IMR-90 (cell line): ENCODE measurements at places on chromosomes 4 and X.

GRCh38 chr4:23822181-23822580 is 67.7 kb downstream of the PPARGC1A start:
- no peaks in the 10 kb centered on the region for H3K27me3 ChIP-seq
- no peak overlapping the region for H3K4me3 ChIP-seq
- peaks cover 11% of the 10 kb centered on the region for H3K4me1 ChIP-seq
- H3K36me3 ChIP-seq, result no peaks in the 10 kb centered on the region

- H3K27ac ChIP-seq, result peak overlapping the region; percentile 79
- H3K36me3 ChIP-seq, result no peaks in the 10 kb centered on the region
- H3K27me3 ChIP-seq, result no peaks in the 10 kb centered on the region
- peak; percentile 89 for DNase-seq
- H3K4me1 ChIP-seq, result peaks cover 3% of the 10 kb centered on the region
These were observed 14.5 kb downstream of the AFP start for GRCh38 chr4:73450398-73451004.

GRCh38 chr4:148054275-148054674 is 322.4 kb downstream of the ARHGAP10 start:
- no peaks in the 10 kb centered on the region for H3K27me3 ChIP-seq
- H3K4me1 ChIP-seq, result peaks cover 6% of the 10 kb centered on the region; the same call in 1 of the 2 replicates
- H3K4me3 ChIP-seq, result no peak overlapping the region
- H3K27ac ChIP-seq, result no peak overlapping the region

DNA sequence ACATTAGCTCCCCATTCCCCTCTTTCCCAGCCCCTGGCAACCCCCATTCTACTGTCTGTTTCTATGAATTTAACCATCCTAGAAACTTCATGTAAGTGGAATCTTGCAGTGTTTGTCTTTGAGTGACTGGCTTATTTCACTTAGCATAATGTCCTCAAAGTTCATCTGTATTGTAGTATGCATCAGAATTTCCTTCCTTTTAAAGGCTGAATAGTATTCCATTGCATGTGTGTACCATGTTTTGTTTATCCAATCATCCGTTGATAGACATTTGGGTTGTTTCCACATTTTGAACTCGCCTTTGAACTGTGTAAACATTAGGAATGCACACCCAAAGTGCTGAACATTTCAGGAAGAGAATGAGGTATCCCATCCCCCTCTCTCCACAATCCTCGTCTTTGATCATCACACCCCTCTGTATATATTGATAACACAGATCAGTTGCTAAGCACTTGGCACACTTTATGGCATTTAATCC is 56.4 kb upstream of the PLAC1 start:
- peaks cover 6% of the 10 kb centered on the region; the same call in 1 of the 2 replicates for H3K4me1 ChIP-seq
- H3K36me3 ChIP-seq, result no peaks in the 10 kb centered on the region
- H3K4me3 ChIP-seq, result no peak overlapping the region

- H3K36me3 ChIP-seq, result no peaks in the 10 kb centered on the region
- H3K4me3 ChIP-seq, result peak overlapping the region; percentile 1; the same call in 1 of the 2 replicates
- no peaks in the 10 kb centered on the region for H3K4me1 ChIP-seq
- peak; percentile 85 for DNase-seq
These were observed 219.8 kb downstream of the OR13H1 start for GRCh38 chrX:131763674-131764073.

DNA sequence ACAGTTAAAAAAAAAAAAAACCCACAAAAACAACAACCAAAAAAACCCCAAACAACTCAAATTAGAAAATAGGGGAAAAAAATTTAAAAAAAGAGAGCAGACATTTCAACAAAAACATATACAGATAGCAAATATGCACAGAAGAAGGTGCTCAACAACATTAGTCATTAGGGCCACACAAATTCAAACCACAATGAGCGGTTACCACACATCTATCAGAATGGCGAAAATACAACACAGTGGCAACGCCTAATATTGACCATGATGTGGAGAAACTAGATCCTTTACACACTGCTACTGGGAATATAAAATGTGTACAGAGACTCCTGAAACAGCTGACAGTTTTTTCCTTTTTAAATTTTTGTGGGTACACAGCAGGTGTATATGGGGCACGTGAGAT is 19.4 kb downstream of the LYAR start:
- no peaks in the 10 kb centered on the region; the same call in 1 of the 2 replicates for H3K4me1 ChIP-seq
- DNase-seq, result no peak
- H3K4me3 ChIP-seq, result no peak overlapping the region
- peaks cover 32% of the 10 kb centered on the region for H3K36me3 ChIP-seq

GRCh38 chrX:79570524-79571240 is 203.5 kb upstream of the ITM2A start:
- no peak for DNase-seq
- H3K4me1 ChIP-seq, result no peaks in the 10 kb centered on the region
- no peak overlapping the region for H3K4me3 ChIP-seq

GRCh38 chrX:149982310-149982709 is 44.0 kb upstream of the EOLA2 start:
- H3K27ac ChIP-seq, result no peak overlapping the region
- H3K4me1 ChIP-seq, result no peaks in the 10 kb centered on the region
- H3K36me3 ChIP-seq, result no peaks in the 10 kb centered on the region
- DNase-seq, result no peak
- H3K4me3 ChIP-seq, result no peak overlapping the region

DNA sequence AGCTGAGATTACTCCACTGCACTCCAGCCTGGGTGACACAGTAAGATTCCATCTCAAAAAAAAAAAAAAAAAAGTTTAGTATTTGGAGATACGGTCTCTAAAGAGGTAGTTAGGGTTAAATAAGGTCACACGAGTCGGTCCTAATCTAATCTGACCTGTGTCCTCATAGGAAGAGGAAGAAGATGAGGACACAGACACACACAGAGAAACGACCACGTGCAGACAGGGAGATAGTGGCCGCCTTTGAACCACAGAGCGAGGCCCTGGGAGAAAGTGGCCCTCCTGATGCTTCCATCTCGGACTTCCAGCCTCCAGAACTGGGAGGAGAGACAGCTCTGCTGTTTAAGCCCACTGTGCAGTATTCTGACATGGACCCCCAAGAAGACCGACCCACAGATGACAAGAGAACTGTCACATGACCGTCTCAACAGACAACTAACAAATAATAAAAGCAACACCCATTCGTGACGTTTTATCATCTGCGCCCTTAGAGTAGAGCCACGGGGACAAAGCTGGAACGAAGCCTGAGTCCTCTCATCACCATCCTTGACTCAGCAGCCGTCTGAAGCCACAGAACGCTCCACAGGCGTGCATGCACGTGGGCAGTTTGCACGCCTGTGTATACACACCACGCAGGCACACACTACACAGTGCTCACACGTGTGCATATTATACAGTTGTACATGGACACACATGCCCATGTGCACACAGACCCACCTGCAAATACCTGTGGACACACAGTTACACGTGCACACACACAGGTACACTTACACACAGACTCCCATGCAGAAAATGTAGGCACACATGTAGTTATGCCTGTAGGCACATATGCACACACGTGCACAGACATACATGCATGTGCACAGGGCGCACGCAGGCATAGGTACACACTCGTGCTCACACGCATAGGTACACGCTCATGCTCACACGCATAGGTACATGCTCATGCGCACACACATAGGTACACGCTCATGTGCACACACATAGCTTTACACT is 51.7 kb downstream of the FAM53A start:
- H3K27ac ChIP-seq, result no peak overlapping the region
- DNase-seq, result no peak
- H3K36me3 ChIP-seq, result no peaks in the 10 kb centered on the region
- peaks cover 2% of the 10 kb centered on the region; the same call in 1 of the 2 replicates for H3K27me3 ChIP-seq
- H3K4me3 ChIP-seq, result no peak overlapping the region

DNA sequence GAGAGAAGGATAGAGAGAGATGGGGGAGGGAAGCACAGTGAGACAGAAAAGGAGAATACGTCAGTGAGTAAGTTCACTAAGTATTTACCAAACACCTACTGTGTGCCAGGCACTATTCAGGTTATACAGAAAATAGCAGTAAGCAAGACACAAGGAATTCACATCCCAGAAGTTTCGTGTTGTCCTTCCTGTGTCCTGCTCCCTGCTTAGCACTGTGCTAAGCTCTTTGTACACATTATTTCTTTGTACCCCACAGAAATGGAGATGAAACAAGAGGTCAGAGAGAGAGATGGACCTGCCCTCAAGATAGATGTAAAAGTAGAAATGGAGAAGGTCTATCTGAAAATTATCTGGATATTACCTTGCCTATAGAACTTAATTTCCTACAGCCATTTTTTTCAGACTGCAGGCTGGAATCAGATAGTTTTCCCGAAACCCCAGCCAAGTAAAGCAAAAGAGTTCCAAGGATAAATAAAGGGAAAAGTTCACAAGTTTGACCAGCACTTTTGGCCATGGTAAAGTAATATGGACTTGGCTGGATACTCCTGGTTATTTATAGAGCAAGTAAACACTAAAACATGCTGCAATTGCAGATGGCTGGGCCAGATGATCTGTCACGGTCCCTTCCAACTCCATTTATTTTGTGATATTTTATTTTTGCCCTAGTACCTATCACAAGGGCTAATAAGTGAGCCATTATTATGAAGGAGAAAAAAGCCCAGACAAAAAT is 353.7 kb upstream of the SLC7A11 start:
- peak; percentile 70 for DNase-seq
- H3K4me1 ChIP-seq, result 0 out of 2 replicates have a peak, but pooled peaks cover 1% of the 10 kb centered on the region
- no peaks in the 10 kb centered on the region for H3K36me3 ChIP-seq
- no peak overlapping the region for H3K4me3 ChIP-seq
- H3K27me3 ChIP-seq, result no peaks in the 10 kb centered on the region

DNA sequence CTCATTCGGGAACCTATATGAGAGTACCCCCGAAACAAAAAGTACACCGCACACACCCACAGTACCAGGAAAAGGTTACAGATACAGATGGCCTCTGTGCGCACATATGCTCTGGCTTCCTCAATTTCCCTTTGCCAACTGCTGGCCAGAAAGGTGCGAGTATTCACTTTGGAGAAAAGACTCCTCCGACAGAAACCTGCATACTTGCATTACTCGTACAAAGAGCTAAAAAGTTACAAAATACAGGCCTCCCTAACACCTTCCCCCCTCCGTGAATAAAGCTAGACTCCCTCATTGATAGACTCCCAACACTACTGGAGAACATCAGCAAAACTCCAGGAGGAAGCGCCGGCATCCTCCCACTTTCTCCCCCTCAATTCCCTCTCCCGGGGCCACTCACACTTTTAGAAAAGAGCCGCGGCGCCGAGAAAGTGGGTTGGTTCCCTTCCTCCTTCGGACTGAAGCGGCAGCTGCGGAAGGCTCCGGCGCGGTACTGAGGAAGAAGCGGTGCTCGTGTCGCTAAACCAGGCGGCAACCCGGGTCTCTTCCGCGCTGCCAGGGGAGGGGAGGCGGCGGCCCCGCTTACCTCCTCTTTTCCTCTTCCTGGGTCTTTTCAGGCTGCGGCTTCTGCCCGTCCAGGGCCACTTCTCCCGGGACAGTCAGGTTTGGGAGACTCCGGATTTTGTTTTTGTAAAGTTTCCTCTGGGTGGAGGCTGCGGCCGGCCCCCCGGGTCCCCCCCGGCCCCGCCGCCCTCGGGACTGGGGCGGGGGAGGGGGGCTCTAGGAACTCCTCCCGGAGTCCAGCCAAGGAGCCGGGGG is 1.1 kb downstream of the FBXW7 start:
- peaks cover 3% of the 10 kb centered on the region; the same call in 1 of the 2 replicates for H3K4me1 ChIP-seq
- DNase-seq, result no peak
- H3K27me3 ChIP-seq, result no peaks in the 10 kb centered on the region
- peak overlapping the region; percentile 88 for H3K4me3 ChIP-seq
- peak overlapping the region; percentile 73 for H3K27ac ChIP-seq

GRCh38 chr4:155510771-155511170 is 134.0 kb upstream of the MAP9 start:
- H3K4me3 ChIP-seq, result no peak overlapping the region
- no peaks in the 10 kb centered on the region; the same call in 1 of the 2 replicates for H3K27me3 ChIP-seq
- H3K36me3 ChIP-seq, result no peaks in the 10 kb centered on the region
- H3K27ac ChIP-seq, result no peak overlapping the region
- H3K4me1 ChIP-seq, result no peaks in the 10 kb centered on the region; the same call in 1 of the 2 replicates

DNA sequence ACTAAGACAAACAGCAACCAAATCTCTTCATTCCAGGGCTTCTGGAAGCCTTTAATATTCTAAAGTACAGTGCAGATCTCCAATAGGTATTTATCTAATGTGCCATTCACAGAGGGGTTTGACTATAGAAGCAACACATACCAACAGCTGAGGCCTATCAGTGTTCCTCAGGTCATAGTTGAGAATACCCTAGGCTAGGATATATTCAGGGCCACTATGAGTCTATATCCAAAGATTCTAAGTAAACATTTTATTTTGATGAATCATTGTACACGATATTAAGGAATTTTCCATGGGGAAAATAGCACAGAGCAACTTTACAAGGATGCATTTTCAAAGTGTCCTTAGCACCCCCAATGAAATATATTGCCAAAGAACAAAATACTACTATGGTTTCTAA is 9.7 kb downstream of the SMIM10 start:
- no peak overlapping the region for H3K27ac ChIP-seq
- no peaks in the 10 kb centered on the region for H3K36me3 ChIP-seq
- peak; percentile 20 for DNase-seq
- no peak overlapping the region for H3K4me3 ChIP-seq

DNA sequence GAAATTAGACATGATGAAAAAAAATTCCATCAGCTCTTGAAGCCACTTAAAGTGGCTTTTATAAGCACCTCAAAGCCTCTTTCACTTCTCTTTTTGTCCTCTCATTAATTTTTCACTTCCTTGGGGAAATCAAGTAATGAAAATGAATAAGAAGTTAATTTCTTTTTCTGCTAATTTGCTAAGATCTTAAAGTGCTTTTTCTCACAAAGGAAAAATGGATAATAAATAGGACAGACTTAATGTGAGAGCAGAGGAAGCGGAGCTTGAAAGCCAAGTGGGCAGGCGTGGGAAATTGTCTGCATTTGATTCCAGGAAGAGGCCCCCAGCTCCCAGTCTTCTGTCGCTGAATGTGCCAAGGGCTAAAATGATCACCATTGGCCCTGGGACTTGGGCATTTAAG is 28.6 kb downstream of the CDS1 start:
- DNase-seq, result no peak
- H3K4me3 ChIP-seq, result no peak overlapping the region
- no peak overlapping the region for H3K27ac ChIP-seq
- peaks cover 3% of the 10 kb centered on the region; the same call in 1 of the 2 replicates for H3K27me3 ChIP-seq
- H3K36me3 ChIP-seq, result no peaks in the 10 kb centered on the region

- no peaks in the 10 kb centered on the region for H3K36me3 ChIP-seq
- DNase-seq, result no peak
- H3K27me3 ChIP-seq, result no peaks in the 10 kb centered on the region; the same call in 1 of the 2 replicates
- H3K4me3 ChIP-seq, result no peak overlapping the region
These were observed 148.9 kb upstream of the FGF16 start for GRCh38 chrX:77298296-77298695.

DNA sequence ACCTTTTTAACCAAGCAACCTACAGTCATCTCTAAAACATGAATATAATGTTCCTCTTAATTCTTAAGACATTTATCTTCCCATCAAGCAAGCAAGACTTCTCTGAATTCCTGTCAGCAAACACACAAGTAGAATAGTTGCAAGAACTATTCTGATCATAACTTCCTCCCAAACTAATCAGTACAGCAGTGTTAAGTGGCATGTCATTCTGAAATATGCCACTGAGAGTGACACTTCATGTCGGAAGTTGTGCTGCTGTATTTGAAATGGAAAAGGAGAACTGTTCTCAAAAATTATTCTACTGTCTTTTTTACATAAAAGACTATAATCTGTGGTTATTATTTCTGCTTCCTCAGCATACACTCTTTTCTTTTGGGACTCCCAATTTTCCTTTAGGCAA is 546.6 kb downstream of the PCDH18 start:
- H3K4me1 ChIP-seq, result no peaks in the 10 kb centered on the region
- H3K36me3 ChIP-seq, result no peaks in the 10 kb centered on the region
- H3K27me3 ChIP-seq, result no peaks in the 10 kb centered on the region
- DNase-seq, result no peak
- H3K4me3 ChIP-seq, result no peak overlapping the region

- peaks cover 33% of the 10 kb centered on the region for H3K27me3 ChIP-seq
- peak; percentile 92 for DNase-seq
- H3K36me3 ChIP-seq, result no peaks in the 10 kb centered on the region
These were observed 74.4 kb downstream of the SORCS2 start for GRCh38 chr4:7266525-7267292.
